Hindlimb muscle (tissue), 1 donor: ENCODE measurements at places on chromosomes 2 and 18. TPM values are rescaled to one million over a fixed set of nuclear protein-coding genes. Genes with fewer than 3 reads are reported as not detected.

C2orf15 gene
- 0.56 TPM for polyA plus RNA-seq

TBR1 gene
- polyA plus RNA-seq: not detected

MAP3K19 gene
- polyA plus RNA-seq: not detected

TRIM43 gene
- polyA plus RNA-seq: not detected

HOXD13 gene
- polyA plus RNA-seq: not detected

SLC23A3 gene
- polyA plus RNA-seq: 1.1 TPM

VWA3B gene
- 1.0 TPM for polyA plus RNA-seq

BCL11A gene
- polyA plus RNA-seq: 3.1 TPM

REG3A gene
- not detected for polyA plus RNA-seq

GALNT14 gene
- polyA plus RNA-seq: 1.5 TPM

DLX2 gene
- polyA plus RNA-seq: not detected

INHA gene
- 0.97 TPM for polyA plus RNA-seq

CGREF1 gene
- polyA plus RNA-seq: 0.75 TPM

PRKAG3 gene
- 44.4 TPM for polyA plus RNA-seq

CTLA4 gene
- polyA plus RNA-seq: not detected

CHRNG gene
- 167 TPM for polyA plus RNA-seq

CNGA3 gene
- polyA plus RNA-seq: 0.57 TPM

LDLRAD4 gene
- 8.0 TPM for polyA plus RNA-seq

MYOM1 gene
- 679 TPM for polyA plus RNA-seq

SLC4A5 gene
- polyA plus RNA-seq: 2.9 TPM

ACTG2 gene
- polyA plus RNA-seq: 5.3 TPM

DSG4 gene
- not detected for polyA plus RNA-seq

TUBA3D gene
- polyA plus RNA-seq: 0.56 TPM

UGT1A5 gene
- polyA plus RNA-seq: not detected

FOXI3 gene
- 0.09 TPM for polyA plus RNA-seq
